Activated CD8-positive, alpha-beta memory T cell treated with anti-CD3 and anti-CD28 coated beads for 4 hours (primary cell): ENCODE measurements at places on chromosomes 6 and 20.

GRCh38 chr6:109117346-109118035 is 22.2 kb downstream of the CEP57L1 start:
- DNase-seq: no peak

DNA sequence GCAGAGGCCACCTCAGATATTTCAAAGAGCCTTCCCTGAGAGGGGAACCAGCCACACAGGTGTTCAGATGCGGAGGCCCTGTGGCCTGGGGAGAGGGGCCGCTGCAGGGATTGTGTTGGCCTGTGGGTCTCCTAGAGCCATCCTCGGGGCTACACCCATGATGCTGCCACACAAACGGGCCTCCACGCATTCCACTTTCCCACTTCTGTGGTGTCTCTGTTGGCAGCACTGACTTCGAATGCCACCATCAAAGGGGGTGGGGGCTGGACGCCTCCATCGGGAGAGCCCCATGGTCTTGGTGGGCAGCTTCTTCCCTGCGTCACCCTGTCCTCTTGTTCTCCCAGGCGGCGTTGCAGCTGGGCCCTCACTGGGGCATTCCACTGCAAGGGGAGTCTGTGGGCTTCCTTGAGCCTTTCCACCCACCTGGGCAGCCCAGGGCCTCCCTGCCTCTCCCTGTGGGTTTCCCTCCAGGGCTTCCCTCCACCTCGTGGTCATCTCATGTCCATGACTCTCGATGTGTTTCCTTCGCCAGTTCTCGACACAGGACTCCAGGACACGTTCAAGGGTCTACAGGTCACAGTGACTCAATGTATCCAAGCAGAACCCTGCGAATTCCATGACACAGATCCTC is 145.5 kb downstream of the ERMARD start:
- DNase-seq: no peak

GRCh38 chr6:81682235-81682795 is 70.2 kb downstream of the TENT5A start:
- DNase-seq: no peak

GRCh38 chr20:57654998-57655808 is 35.0 kb upstream of the ZBP1 start:
- DNase-seq: no peak

DNA sequence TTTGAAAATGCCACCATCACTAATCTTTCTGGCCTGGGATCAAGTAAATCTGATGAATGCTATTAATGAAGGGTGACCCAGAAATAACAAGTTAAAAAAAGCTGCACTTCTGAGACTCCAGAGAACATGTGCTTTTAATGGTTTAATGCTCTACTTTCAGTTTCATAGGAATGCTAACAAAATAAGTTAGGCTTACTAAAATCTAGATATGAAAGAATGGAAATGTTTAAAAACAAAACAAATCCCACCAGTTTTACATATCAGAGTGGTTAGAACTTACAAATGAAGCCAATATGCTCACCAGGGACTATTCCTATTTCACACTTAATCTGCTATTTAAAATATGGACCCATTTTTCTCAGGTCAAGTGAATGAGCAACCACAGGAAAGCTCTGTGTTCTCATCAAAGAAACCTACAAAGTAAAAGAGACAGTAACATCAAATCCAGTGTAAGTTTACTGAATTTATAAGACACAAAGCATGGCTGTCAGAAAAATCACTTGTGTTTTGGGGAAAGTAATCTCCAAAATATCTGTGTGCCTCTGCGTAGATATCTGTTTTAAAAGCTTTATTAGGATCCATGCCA is 40.3 kb downstream of the FYN start:
- no peak for DNase-seq

- DNase-seq: no peak
Observed at GRCh38 chr6:100099189-100100074, 105.4 kb upstream of the MCHR2 start.
